ENCODE measurements at places on chromosomes 12 and 14.

DNA sequence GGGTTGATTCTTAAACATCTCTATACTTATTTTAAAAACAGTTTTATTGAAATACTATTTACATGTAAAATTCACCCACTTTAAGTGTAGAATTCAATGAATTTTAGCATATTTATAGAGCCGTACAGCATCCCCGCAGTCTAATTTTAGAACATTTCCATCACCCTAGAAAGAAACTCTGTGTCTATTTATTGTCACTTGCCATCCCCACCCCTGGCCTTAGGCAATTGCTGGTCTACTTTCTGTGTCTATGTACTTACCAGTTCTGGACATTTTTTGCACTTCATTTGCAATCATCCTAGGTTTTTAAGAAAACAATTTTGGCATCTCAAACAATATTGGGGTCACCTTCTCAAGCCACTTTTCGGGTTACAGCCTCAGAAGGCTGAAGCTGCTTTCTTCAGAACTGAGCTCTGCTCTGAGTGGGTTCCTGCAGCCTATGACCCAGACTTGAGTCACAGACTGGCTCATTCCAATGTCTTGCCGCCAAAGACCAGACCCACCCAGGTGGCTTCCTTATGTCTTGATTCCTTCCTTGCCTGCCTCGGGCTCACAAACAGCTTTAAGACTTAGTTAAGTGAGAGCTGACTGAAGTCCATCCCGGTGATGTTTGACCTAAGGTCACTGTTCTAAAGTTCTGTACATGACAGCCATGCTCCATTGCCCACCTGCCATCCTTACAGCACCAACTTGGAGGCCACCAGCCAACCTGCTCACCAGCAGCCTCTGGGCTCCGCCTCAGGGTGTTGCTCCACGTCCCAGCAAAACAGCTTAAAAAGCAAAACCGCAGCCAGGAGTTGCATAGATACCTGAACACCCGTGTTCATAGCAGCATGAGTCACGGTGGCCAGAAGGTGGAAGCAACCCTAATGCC, 131.5 kb downstream of the CHST11 start:
- no peak for DNase-seq

- DNase-seq: no peak
Observed at GRCh38 chr12:55673638-55674037, 34.1 kb downstream of the ITGA7 start.

GRCh38 chr14:35814371-35815005, 5.4 kb upstream of the RALGAPA1 start:
- DNase-seq: peak; percentile 49

DNA sequence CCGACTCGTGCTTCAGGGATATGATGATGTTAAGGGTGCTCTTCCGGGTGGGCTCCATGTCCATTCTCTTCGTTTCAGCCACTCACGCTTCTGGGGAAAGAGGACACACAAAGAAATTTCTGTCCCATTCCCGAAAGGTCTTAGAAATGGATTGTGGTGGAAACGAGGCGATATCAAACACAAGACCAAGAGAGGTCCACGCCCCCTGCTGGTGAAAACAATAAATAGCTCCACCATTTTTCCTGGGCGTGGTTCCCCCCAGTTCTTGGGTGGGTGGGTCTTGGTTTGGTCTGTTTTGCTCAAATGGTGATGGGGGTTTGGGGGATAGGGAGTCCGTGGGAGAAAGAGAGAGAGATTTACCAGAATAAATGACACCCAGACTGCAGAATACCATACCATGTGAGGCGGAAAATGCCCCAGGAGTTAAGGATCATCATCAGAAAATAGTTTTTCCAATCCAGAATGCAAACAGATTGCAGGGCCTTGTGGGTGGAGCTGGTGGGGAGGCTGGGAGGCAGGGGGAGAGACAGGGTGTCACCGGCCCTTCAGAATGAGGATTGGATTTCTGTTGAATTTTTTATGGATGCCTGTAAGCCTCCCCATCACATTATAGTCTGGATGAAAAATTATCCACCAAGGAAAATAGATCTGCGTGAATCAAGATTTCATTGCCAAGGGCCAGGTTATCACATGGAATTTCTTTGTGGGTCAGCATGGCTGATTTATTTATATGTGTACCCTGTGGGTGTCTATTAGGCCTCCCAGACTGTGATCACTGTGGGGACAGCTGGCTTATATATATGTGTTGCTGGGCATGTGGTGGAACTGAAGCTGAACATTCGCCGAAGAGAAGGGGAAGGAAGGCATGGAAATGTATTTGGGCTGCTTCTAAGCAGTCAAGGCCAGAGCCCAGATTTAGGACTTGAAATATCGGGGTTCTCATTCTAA, 55.8 kb downstream of the SRRM4 start:
- DNase-seq: peak; percentile 49

DNA sequence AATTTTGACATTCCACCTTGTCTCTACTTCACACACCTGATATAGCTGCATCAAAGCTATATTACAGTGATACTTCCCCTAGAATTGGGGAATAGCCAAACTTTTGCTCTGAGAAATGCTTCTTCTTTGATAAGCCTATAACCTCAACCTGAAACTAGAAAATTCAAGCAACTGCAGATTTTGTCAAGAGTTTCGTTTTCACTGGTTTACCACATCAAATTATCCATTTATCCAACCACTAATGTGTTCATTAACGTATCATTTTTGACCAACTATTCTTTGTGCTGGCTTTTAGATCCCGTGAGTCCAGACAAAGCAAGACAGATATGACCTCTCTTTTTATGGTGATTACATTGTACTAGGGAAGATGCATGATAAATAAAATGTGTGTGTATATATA, 13.5 kb upstream of the TAS2R46 start:
- no peak for DNase-seq

DNA sequence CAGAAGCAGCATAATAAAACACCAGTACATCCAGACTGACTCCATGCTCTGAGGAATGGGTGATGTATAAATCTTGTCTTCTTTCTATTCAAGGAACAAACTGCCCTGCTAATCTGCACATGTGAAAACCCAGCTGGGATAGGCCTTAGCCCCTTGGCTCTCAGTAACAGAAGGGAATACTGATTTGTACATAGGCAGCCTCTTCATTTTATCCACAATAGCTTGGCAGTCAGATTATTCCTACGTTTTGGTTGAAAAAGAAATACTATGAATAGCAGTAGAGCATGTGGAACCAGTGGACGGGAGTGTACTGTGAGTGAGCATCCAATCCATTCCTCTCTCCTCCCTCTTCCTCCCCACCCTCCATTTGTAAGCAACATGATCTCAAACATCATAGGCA, 113.5 kb upstream of the ARHGAP5 start:
- DNase-seq: no peak

DNA sequence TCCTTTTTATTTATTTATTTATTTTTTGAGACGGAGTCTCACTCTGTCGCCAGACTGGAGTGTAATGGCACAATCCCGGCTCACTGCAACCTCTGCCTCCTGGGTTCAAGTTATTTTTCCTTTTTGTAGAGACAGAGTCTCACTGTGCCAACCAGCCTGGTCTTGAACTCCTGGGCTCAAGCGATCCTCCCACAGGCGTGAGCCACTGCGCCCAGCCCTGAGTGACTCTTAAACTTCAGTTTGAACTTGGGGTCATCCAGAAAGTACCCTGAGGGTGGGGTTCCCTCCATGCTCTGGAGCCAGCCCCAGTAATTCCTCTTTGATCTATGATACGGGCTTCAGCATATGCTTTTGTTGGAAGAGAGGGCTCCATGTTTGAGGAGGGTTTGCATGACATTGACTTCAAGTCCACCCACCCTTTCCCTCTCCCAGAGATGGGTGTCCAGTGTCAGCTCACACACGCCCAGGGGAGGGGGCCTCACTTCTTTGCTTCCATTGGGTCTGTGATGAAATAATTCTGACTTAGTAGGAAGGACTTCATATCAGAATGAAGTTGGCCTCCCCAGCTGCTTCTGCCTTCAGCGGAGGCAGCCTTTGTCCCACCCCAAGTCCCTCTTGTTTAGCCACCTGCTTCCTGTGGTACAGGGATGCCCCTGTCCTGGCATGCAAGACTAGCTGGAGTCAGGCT, 11.9 kb downstream of the SDS start:
- DNase-seq: no peak

DNA sequence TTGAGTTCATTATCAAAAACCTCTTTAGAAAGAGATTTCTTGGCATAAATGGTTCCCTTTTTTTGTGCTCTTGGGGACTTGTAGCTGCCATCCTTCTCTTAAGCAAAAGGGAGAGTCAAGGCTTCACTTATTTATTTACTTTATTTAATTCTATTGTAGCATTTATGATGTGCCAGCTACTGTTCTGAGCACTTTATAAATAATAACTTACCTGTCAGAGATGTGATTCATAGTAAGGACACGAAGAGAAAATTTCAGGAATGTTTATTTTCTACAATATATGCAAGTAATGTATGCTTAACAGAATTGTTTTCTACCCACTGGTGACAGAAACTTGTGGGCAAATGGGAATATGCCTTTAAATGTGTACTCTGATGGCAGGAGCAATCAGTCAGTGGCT, 33.3 kb downstream of the TMEM117 start:
- DNase-seq: no peak

DNA sequence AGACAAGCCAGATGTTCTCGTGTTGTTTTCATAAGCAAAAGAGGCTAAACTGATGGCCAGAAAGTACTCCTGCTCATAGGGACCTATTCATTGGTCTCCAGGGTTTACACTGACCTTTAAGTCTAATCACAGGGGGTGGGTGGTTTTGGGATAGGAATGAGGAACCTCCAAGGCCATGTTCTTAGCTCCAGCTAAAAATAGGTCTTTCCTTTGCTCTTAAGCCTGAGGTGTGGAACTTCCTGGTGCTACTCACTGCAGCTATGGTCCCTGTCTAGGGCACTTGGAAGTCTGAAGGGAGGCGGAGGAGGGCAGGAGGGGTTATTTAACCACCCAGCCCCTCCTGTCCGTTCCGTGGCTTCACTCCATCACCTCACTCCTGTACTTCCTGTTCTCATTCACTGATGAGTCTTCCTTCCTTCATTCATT, 18.6 kb downstream of the GPRC5A start:
- no peak for DNase-seq

All from neuronal stem cell (in vitro differentiated cells).